H9 (cell line): ENCODE measurements at places on chromosomes 13 and 19.

DNA sequence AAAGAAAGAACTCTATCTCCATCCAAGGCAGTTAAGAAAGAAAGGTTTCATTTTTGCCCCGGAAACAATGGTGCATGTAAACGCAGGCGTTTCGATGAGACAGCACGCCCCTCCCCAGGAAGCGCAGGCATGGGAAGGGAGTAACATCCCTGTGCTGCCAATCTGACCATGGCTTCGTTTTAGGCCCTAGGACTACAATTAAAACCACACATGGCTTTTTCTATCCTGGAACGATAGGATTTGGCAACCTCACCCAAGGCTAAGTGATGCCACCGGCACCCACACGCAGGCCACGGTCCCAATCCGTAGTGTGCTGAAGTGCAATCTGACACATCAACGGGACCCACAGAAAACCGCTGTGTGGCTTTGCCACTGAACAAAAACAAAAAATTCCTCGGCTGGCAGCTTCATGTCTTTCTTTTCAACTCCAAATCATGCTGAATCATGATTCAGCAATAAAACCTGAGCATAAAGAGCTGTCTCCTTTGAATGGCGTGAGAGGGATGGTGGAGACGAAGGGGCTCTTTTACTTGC lies 24.2 kb downstream of the RANBP3 start:
- no peak overlapping the region for H3K4me3 ChIP-seq
- no peak for DNase-seq
- peaks cover 13% of the 10 kb centered on the region for H3K36me3 ChIP-seq

DNA sequence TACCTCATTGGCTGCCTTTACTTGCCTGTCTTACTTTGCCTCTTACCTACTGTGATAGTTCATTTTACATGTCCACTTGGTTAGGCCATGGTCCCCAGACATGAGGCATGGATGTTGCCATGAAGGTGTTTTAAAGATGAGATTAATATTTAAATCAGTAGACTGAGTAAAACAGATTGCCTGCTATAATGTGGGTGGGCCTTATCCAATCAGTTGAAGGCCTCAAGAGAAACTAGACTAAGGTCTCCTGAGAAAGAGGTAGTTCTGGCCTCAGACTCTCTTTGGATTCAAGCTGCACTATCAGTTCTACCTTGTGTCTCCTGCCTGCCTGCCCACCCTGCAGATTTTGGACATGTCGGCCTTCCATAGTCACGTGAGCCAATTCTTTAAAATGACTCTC lies 26.1 kb downstream of the ADGRE3 start:
- no peak overlapping the region for H3K4me3 ChIP-seq
- H3K36me3 ChIP-seq = no peaks in the 10 kb centered on the region; the same call in 1 of the 2 replicates
- DNase-seq = no peak

- DNase-seq = no peak
- no peaks in the 10 kb centered on the region for H3K4me1 ChIP-seq
- H3K27ac ChIP-seq = no peak overlapping the region
- peaks cover 3% of the 10 kb centered on the region; the same call in 1 of the 2 replicates for H3K36me3 ChIP-seq
- no peak overlapping the region for H3K4me3 ChIP-seq
- no peaks in the 10 kb centered on the region for H3K27me3 ChIP-seq
Measured at GRCh38 chr13:64993514-64994164, 2236.5 kb downstream of the PCDH9 start.

DNA sequence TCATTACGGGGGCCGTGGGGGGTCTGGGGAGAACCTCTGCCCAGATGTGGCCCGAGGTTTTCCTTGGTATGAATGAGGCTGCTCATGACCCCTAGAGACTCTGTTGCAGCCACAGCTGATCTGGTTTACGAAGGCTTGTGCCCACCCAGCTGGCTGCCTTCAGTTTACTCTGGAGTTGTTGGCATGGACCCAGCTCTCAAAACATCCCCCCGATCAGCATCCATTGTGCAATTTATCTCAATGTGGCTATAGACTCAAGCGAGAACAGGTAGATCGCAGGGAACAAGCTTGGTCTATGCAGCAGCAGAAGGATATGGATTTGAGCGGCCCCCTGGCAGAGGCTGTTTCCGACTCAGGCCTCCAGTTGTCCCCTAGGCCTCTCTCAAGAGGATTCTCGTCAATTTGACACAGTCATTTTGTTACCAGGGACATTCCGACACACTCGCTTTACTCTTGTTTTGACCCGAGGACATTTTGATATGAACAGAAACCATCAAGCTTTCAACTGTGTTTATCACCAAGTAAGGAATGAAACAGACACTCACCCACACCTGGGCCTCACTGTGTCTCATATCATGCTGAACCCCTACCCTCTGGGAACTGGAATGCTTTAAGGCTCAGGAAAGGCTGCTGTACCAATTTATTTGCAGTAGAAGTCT lies 161.5 kb downstream of the KATNAL1 start:
- no peak overlapping the region for H3K27ac ChIP-seq
- no peaks in the 10 kb centered on the region for H3K27me3 ChIP-seq
- DNase-seq = no peak
- H3K36me3 ChIP-seq = no peaks in the 10 kb centered on the region
- no peaks in the 10 kb centered on the region for H3K4me1 ChIP-seq
